Mucosa of gallbladder (tissue), 1 donor: ENCODE measurements at places on chromosomes 2 and 18. TPM values are rescaled to one million over a fixed set of nuclear protein-coding genes. Genes with fewer than 3 reads are reported as not detected.

Gene SP100
- total RNA-seq: 86.6 TPM

Gene CFC1
- total RNA-seq: not detected

Gene CFAP221
- total RNA-seq: 5.4 TPM

Gene POTEJ
- total RNA-seq: not detected

Gene NAB1
- total RNA-seq: 29.9 TPM

Gene FECH
- total RNA-seq: 20.0 TPM

Gene LYPD6
- total RNA-seq: 30.1 TPM

Gene GKN2
- not detected for total RNA-seq

Gene IL36B
- total RNA-seq: not detected

Gene CNTNAP5
- 31.7 TPM for total RNA-seq

Gene ANKRD39
- 19.1 TPM for total RNA-seq

Gene CAPN14
- 0.14 TPM for total RNA-seq

Gene FAM117B
- 14.4 TPM for total RNA-seq

Gene DNAJC5G
- not detected for total RNA-seq

Gene GPR45
- not detected for total RNA-seq

Gene DAPL1
- total RNA-seq: not detected

Gene SPATA3
- total RNA-seq: not detected

Gene IL1B
- total RNA-seq: 33.2 TPM

Gene CBLN2
- total RNA-seq: 0.40 TPM

Gene GAD1
- total RNA-seq: not detected

Gene TRIM43
- total RNA-seq: not detected

Gene EVX2
- total RNA-seq: not detected

Gene POMC
- total RNA-seq: 6.8 TPM

Gene SERPINB13
- total RNA-seq: not detected

Gene MSH2
- 13.2 TPM for total RNA-seq

Gene UGT1A5
- total RNA-seq: 2.0 TPM

Gene PTPN18
- total RNA-seq: 126 TPM

Gene ATOH8
- total RNA-seq: 9.0 TPM

Gene NEB
- 140 TPM for total RNA-seq

Gene ZNF516
- total RNA-seq: 48.5 TPM

Gene SERPINB4
- not detected for total RNA-seq

Gene SNTG2
- 2.0 TPM for total RNA-seq
